Activated CD8-positive, alpha-beta memory T cell treated with anti-CD3 and anti-CD28 coated beads for 1 hour (primary cell): ENCODE measurements at places on chromosomes 11 and 22.

- DNase-seq, result no peak
Observed at GRCh38 chr11:47332791-47333525, 19.5 kb downstream of the MYBPC3 start.

GRCh38 chr11:19352072-19352770 is 111.5 kb upstream of the E2F8 start:
- DNase-seq, result no peak

- no peak for DNase-seq
Observed at GRCh38 chr22:47837703-47838102, 1075.3 kb downstream of the TBC1D22A start.

DNA sequence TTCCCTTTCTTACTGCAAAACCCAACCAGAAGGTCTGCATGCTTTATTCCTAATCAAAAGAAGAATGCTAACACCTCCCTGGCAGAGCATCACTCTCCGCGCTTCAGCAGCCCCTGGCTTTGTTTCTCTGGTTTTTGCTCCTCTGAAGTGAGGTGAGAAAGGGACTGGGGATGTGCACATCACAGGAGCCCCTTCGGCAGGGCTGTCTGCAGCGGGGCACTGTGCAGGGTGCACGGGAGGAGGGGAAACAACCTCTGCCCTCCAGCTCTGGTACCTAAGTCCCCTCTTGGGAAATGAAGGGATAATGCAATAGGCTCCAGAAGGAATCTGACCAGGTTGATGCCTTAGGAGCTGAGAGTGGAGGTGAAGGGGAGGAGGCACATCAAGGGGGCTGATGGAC is 312.7 kb downstream of the NTM start:
- no peak for DNase-seq

- no peak for DNase-seq
Observed at GRCh38 chr11:59222464-59223060, 9.8 kb upstream of the MPEG1 start.

GRCh38 chr11:23455321-23455891 is 595.1 kb upstream of the CCDC179 start:
- no peak for DNase-seq

GRCh38 chr11:8093931-8094575 is 13.0 kb downstream of the TUB start:
- no peak for DNase-seq

- DNase-seq, result no peak
Observed at GRCh38 chr11:46020084-46020599, 97.7 kb downstream of the LARGE2 start.

DNA sequence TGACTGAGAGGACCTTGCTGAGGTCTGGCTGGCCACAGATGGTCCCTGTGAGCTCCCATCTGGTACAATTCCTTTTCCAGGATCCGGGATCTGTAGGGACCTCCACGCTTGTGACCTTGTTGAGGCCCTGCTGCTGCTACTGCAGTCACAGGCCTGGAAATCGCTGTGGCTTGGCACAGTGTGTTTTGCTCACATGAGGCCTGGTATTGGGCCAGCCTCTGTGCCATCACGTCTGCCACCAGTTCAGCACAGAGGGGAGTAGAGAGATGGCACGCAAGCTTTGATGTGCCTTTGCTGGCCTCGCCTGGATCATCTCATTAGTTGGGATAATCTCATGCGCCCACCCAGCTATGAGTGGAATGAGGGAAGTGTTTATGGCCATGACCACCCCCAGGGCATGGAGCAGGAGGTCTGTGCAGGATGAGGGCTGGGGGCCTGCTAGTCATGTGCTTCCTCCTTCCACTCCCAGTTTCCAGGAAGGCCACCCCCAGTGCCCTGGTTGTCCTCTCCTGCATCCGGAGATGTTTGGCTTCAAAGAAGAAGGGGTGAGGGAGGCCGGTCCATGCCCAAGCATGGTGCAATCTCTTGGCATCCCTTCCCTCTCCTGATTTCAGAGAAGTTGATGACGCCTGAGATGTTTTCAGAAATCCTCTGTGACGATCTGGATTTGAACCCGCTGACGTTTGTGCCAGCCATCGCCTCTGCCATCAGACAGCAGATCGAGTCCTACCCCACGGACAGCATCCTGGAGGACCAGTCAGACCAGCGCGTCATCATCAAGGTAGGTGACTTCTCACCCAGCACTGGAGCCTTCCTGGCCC is 22.4 kb downstream of the DERL3 start:
- DNase-seq, result no peak

DNA sequence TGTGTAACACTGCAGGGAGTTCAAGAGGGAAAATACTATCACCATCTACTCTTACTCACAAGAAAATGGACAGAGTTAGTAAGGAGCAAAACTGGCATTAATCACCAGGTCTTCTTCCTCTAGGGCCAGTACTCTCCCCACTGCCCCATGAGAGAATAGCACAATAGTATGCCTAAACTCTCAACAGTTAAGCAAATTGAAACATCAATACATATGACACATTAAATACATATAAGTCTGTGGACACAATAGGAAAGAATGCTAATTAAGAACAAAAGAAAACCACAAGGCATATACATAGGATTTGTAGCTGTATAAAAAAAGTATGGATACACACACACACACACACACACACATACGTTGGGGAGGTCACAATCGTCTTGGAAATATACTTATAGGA is 197.9 kb upstream of the BDNF start:
- no peak for DNase-seq

DNA sequence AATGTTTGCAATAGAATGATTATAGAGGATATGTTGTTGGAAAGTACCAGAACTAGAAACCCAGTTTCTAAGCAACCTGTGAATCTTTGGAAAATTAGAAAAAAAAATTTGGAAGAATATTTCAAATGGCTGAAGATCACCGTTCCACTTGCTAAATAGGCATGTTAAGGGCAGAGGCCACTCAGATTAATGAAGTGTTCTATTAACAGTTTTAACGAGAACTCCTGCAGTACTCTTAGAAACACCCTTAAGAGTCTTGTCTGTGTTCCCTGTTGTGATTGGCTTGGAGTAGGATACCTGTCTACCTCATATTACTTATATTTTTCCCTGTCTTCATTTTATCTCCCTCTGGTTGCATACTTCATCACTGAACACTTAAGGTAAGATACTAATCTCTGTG is 4.6 kb downstream of the C11orf54 start:
- DNase-seq, result no peak

DNA sequence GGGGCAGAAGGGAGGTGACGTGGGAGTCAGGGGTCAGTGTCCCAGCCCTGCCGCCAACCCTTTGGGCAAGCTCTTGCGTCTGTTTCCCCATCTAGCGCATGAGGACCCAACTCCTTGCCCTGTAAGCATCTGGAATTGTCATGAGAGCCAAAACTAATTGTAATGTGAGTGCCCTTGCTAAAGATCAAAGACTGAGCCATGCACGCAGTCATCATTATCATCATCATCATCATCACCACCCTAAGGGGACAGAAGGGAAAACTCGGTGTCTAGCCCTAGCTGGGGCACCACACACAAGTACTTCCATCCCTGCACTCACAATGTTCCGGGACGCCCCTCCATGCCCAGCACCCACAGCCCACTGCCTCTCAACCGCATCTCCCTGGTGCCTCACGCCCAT is 2.5 kb downstream of the LIF start:
- no peak for DNase-seq

DNA sequence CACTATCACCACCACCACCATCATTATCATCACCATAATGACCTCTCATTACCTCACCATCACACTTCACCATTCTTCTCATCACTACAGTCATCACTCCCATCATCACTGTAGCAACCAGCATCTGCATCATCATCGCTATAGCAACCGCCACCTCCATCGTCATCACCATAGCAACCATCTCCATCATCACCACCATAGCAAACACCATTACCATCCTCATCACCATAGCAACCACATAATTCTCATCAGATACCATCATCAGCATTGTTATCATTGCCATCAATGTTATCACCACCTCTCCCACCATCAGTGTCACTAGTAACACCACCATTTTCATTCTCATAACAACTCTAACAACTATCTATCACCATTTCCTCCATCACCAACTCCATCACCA is 23.1 kb upstream of the CD82 start:
- no peak for DNase-seq

DNA sequence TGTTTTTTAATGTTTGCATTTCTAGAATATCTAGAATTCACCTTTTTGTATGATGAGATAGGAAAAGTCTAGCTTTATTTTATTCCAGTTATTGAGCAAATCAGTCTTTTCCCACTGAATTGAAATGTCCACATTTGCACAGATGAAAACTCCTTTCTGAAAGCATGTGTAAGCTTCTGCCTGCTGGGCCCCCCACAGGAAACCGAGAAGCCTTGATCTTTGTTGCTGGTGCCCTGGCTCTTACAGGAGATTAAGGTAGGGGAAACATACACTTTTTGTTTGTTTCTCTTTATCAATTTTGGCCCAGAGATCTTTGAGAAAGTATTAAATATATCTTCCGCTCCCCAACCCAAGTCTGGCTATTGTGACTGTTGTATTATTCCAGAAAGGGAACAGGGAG is 87.2 kb upstream of the GNAZ start:
- DNase-seq, result no peak

DNA sequence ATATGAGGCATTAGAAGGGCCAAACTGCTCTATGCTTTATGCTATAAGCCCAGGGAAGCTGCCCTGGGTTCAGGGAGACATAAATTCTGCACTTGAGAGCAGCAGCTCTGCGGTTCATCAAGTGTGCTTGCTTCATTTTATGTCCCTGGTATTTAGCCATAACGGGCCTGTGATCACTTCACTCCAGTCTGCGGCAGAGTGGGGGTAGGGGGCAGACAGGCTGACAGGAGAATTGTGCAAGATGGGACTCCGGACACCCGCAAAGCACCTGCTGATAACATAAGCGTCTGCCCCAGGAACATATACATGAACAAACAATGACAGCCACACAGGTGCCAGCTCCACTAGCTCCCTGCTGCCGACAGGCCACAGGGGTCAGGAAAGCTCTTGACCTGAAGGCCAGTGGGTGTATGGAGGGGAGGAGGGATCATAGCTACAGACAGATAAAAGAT is 56.1 kb downstream of the SMCO4 start:
- no peak for DNase-seq

GRCh38 chr11:65204143-65204542 is 22.4 kb downstream of the CAPN1 start:
- DNase-seq, result no peak

- no peak for DNase-seq
Observed at GRCh38 chr11:62611705-62612365, 740 bp downstream of the EML3 start.

DNA sequence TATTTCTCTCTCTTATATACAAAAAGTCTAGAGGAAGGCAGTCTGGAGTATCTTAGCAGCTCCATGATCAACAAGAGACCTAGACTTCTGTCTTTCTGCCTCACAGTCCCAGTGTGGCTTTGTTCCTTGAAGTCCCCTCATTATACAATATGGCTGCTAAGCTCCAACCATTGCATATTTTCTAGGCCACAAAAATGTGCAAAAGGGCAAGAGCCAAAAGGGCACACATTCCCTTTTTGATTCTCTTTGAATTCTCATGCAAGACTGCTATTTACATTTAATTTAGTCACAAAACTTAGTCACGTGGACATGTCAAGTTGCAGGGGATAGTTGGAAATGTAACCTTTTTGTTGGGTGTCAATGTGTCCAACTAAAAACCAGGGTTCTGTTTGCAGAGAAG is 64.2 kb upstream of the OLFML1 start:
- no peak for DNase-seq

- DNase-seq, result no peak
Observed at GRCh38 chr11:44557464-44557863, 8.0 kb upstream of the CD82 start.

DNA sequence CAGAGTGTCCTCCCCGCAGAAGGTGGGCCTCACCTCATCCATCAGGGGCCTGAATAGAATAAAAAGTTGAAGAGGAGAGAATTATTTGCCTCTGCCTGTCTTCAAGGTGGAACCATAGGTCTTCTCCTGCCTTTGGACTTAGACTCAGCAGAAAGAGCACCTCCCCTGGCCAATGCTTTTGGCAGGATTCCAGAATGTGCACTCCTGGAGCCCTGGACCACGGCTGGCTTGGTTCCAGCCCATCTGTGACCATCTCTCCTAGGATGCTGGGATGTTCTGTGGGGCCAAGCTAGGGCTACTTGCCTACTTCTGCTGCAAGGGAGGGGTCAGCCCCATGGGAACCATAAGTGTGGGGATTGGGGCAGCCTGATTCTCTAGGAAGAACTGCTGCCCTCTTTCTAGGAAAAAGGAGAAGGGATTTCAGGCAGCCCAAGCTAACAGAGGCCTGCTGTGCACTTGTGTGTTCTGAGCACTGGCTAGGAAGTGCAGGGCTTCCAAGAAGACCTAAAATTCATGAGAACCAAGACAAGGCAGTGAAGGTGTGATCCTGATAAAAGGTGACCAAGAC is 32.2 kb upstream of the SHANK2 start:
- DNase-seq, result no peak

DNA sequence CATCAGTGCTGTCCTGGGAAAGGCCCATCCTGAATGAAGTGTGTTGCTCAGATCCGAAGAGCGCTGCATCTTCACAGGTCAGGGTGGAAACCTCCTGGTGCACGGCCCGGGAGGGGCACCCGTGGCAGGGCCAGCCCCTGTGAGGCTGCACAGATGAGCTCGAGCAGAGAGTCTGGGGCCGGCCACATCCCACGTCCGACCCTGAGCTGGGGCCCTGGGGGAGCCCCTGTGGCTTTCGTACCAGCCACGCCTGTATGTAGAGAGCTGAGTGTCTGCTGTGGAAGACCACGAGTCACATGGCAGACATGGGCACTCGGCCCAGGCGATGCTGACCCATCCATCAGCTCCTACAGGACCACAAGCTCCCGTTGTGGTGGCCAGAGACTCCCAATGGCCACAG is 24.9 kb upstream of the SEPTIN5 start:
- no peak for DNase-seq

- no peak for DNase-seq
Observed at GRCh38 chr11:59999691-60000090, 17.3 kb upstream of the OOSP4B start.

DNA sequence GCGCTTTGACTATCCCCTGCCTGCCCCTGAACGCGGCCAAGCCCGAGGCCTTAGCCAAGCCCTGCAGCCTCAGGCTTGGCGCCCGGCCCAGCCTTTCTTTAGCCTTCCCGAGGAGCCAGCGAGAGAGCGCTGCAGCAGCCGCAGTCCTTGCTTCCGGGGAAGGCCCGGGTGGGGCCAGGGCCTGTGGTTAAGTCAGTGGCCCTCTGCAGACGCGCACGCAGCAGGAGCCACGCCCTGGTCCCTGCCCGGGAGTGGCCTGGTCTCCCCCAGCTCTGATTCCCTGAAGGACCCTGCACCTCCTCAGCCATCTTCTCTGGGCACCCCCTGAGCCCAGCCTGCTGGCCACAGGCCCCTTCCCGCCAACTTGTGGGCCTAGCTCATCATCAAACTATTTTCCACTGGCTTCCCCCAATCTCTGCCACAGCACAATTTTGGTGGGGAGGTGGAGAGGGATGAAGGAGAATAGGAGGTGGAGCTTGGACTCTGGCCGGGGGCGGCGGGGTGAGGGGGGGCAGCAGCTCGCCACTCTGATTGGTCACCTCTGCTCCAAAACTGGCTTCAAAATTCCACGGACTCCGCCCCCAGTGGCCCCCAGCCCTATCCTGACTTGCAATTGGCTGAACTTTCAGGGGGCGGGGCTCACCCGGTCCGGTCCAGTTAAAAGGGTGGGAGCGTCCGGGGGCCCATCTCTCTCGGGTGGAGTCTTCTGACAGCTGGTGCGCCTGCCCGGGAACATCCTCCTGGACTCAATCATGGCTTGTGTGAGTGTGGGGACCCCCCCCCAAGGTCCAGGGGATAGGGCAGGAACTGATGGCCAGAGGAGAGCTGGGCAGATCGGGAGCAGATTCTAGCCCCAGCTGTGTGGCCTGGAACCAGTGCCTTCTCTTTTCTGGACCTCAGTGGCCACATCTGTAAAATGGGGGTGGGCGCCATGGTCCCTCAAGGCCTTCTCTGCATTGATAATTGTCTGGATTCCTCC is at the start of gene LGALS1:
Gene LGALS1 (plus strand): TSS at position 686 of the 979 bp plus-strand sequence. CDS start 67 bp downstream, at position 753.
- DNase-seq, result no peak

- DNase-seq, result peak; percentile 46
Observed at GRCh38 chr11:3807909-3808860, at the start of gene PGAP2. Gene PGAP2 (plus strand): TSS chr11:3808560. CDS start chr11:3811260, 2,700 bp downstream.
